ENCODE measurements at places on chromosomes 5 and 9. TPM values are rescaled to one million over a fixed set of nuclear protein-coding genes. Genes with fewer than 3 reads are reported as not detected.

The ROPN1L gene
- total RNA-seq, result 4.6 TPM

The FOXD4L5 gene
- total RNA-seq, result 0.40 TPM

The DDX4 gene
- not detected for total RNA-seq

The LRRTM2 gene
- 50.4 TPM for total RNA-seq

DNA sequence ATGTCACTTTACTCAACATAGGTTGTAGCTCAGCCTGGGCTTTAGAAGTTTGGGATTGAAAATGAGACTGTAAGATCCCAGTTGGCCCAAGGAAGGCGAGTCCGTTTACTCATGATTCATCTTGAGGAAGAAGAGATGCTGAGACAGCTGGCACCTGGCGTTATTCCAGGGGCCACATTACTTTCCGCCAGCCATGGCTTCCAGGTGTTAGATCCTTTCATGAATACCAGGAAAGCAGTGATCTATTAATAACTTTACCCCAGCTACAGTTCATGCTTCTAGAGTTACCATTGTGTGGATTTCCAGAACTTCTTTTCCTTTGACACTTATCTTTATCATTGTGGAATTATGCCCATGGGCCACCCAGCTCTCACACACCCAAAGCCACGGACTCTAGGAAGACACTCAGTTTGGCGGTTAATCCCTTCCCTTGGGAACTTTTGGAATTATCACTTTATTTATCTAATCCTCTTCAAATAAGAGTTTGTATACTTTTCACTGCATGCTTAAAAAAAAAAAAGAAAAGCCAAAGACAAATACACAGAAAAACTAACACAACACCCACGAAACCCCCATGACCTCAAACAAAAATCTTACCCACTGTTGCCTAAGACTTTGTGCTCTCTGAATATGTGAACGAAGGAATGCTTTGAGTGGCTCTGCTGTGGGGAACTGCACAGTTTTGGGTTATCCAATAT is 26.9 kb downstream of the RAI14 start:
- DNase-seq, result no peak

GRCh38 chr5:72786676-72787075 is 29.8 kb upstream of the TNPO1 start:
- DNase-seq, result no peak

DNA sequence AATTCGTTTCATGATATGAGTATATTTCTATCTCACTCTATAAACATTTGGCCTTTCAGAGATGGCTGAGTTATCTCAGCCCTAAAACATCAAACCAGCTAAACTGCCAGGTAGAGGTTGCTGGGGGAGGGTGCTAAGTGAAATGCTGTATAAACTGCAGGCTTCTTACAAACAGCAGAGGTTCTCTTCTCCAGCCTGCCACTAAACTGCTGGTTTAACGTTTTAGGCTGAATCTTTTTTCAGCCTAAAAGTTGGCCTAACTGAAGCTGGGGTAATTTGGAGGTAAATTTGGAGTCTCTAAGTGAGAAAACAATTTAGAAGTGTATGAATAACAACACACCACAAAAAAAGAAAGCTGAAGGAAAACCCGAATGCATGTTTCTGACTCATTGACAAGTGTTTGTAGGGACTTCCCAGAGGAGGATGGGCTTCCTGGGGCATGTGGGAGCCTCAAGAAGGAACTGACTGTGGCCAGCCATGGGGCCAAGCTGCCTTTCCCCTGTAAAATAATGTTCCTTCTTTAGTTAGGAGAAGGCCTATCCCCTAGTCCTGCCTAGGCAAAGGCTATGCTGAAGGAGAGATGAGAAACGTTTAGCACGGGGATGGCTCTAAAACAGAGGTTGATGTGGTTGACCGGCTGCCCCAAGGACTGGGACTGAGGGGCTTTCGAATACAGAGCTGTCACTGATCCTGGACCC is 44.3 kb downstream of the SLC28A3 start:
- no peak for DNase-seq

GRCh38 chr9:125620216-125620615 is 86.8 kb downstream of the MAPKAP1 start:
- no peak for DNase-seq

DNA sequence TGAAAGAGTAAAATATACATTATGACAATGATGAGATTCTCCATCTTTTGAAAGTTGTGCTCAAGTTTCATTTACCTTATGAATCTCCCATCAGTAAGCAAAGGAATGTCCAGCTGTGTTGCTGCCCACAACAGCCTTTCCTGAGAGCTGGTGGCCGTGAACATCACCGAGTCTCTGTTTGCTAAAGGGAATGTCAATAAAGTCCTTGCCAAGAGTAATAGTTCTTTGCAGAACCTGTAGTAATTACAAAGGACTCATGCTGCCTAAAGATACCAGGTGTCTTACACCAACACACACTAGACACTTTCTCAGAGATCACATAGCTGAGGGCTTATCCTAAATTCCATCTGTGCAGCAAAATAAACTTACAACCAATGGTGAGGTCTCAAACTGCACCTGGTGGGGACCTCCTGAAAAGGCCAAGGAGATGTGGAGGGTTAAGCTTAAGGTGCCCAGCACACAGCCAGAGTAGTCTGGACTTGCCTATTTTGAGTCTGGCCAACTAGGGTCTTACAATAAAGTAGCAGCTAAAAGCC is 111.1 kb upstream of the DAPK1 start:
- DNase-seq, result no peak

DNA sequence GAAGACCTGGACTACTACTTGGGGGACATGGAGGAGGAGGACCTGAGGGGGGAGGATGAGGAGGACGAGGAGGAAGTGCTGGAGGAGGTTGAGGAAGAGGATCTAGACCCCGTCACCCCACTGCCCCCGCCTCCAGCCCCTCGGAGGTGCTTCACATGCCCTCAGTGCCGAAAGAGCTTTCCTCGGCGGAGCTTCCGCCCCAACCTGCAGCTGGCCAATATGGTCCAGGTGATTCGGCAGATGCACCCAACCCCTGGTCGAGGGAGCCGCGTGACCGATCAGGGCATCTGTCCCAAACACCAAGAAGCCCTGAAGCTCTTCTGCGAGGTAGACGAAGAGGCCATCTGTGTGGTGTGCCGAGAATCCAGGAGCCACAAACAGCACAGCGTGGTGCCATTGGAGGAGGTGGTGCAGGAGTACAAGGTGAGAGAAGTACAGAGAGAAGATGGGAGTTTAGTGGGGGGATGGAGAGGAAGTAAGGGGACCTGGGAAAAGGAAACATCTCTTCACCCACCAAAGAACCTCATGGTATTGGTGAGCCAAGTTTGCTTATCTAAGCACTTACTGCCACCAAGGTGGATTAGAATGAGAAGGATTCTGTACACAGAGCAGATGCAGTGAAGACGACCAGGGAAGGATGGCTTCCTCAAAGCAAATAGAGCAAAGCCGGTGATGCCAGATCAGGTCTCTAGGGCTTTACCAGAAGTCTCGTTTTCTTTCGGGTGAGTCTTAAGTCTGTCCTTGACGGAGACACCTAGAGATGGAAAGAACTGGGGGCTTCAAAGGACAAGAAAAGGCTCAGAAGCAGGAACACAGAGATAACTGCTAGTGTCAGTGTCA is 1.5 kb downstream of the TRIM41 start:
- no peak for DNase-seq

DNA sequence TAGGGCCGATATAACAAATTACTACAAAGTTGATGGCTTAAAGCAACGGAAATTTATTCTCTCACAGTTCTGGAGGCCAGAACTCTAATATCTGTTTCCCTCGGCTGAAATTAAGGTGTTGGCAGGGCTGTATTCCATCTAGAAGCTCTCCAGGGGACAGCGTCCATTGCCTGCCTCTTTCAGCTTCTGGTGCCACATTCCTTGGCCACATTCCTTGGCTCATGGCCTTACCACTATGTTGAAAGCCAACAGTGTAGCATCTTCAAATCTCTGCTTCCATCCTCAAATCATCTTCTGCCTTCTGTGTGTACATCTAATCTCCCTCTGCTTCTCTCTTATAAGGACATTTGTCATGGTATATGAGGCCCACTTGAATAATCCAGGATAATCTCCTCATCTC is 17.2 kb downstream of the FGF10 start:
- no peak for DNase-seq

- DNase-seq, result peak; percentile 22
Observed at GRCh38 chr5:151107738-151108520, 27.1 kb upstream of the TNIP1 start.

- DNase-seq, result no peak
Observed at GRCh38 chr5:78718824-78719223, 70.3 kb upstream of the LHFPL2 start.

DNA sequence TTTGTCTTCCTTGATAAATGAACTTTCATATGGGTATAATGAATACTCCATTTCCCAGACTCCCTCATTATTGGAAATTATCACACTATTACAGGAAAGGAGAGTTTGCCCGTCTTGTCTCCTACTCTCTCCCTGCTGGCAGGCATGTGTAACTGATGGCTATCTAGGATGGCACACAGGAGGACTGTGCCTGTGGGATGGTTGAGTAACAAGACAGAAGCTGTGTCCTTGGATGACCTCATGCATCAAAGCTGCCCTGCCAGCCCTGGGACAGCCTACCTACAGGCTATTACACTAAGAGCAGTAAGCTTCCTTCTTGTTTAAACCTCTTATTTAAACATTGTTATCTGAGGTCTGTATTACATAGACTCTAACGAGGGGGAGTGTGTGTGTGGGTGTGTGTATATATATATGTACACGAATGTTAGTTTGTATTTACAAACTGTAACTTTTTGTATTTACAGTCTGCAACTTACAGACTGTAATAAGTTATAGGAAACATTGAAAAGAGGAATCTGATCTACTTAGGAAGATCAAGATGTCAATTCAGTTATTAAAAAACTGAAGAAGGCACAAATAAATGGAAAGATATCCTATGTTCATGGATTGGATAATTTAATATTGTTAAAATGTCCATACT is 247.6 kb upstream of the ACO1 start:
- DNase-seq, result no peak

All from spinal cord (tissue), 10 donors.